ENCODE measurements at places on chromosomes 5 and 9.

GRCh38 chr9:129142138-129142935 is 31.1 kb downstream of the PTPA start:
- no peak for DNase-seq

DNA sequence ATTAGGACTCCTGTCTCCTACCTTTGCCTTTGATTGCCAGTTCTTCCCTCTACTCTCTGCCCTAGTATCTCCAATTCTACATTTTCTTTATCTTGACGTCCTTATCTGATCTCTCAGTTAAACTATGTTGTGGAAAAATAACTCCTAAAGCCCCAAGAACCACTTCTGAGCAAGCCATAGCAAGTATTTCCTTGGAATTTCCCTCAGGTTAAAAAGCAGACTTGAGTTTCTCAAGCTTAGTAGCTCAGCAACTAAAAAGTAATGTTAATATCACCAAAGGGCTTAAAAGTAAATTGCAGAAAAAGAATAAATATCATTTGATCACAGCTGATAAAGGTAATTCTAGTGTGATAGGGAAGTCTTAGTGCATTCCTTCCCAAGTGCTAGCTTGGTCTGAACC is 13.2 kb upstream of the HSPB3 start:
- no peak for DNase-seq

DNA sequence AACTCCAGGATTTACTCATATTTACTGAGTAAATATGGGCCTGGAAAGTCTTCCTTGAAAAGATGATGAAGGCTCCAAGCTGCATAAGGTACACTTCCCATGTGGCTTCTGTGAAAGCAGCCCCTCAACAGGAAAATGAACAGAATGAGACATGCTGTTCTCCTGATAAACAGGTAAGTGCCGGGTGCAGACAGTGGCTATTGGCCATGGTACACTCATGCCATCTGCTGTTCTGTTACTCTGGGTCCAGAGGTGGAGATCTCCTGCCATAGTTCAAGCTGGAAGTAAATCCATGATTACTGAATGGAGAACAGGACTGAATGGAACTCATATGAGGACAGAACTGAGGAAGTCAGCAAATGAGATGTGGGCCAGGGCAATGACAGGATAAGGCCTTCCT is 103.6 kb downstream of the SLIT3 start:
- no peak for DNase-seq

DNA sequence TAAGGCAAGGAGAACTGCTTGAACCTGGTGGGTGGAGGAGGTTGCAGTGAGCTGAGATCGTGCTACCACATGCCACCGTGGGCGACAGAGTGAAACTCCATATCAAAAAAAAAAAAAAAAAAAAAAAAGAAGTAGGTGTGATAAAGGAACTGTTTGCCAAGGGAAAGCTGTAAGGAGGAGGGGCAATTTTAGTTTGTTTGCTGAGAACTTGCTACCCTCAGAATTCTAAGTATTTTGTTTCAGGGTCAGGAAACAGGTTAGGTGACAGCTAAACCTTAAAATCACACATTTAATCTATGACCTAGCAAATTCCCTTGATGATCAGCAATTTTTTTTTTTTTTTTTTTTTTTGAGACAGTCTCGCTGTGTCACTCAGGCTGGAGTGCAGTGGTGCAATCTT is 7.2 kb upstream of the ARRDC3 start:
- DNase-seq = no peak

DNA sequence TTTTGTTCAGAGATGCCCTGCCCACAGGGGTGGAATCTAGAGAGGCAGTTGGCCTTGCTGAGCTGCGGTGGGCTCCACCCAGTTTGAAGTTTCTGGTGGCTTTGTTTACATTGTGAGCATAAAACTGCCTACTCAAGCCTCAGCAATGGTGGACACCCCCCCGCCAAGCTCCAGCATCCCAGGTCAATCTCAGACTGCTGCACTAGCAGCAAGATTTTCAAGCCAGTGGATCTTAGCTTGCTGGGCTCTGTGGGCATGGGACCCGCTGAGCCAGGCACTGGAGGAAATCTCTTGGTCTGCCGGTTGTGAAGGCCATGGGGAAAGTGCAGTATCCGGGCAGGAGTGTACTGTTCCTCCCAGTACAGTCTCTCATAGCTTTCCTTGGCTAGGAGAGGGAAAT is 55.5 kb downstream of the MINAR2 start:
- DNase-seq = no peak

DNA sequence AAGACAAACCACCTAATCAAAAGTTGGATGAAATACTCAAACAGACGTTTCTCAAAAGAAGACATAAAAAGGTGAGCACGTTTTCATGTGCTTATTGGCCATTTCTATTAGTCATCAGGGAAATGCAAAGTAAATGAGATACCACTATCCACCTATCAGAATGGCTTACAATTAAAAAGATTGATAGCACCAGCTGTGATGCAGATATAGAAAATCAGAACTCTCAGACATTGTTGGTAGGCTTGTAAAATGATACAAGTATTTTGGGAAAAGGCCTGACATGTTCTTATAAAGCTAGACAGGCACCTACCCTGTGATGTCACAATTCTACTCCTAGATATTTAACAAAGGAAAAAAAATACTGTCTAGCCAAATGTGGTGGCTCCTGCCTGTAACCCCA is 44.0 kb upstream of the SLC30A5 start:
- DNase-seq = no peak

DNA sequence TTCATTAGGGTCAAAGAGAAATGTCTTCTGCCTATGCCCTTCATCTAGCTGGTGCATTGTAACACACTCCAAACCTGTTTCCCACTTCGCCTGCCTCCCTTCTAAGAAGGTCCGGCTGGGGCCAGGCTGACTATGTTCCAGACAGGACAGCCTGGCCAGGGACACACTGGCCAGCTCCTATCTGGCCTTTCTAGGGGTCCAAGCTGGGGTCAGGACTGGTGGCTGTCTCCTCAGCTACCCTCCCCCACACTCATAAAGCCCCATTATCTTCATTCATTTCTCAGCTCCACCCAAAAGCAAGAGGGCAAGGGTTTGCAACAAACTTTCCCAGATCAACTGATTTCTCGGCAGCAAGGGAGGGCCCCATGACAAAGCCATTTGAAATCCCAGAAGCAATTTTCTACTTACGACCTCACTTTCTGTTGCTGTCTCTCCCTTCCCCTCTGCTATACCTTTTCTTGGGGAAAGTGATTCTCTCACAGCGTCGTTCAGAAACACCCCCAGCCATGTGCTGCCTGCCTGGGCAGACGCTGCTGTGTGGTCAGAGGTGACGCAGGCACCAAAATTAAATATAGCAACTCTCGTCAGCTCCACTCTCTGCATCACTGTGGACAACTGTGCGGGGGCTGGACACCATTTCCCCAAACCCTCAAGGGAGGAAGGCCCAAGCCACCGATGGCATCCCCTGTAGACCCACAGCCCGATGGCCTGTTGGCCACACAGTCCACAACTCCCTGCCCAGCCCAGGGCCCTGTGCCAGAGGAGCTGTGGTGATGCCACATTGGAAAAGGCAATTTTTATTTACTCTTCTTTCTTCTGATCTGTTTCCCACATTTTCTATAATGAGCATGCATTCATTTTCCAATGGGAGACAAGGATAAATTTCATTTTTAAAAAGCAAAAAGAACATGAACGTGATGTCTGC is 6.1 kb downstream of the IL13 start:
- DNase-seq = no peak

- no peak for DNase-seq
These were observed 136.0 kb downstream of the SCAMP1 start for GRCh38 chr5:78496373-78496772.

GRCh38 chr5:179258922-179259730 is 86.1 kb downstream of the ADAMTS2 start:
- no peak for DNase-seq

GRCh38 chr5:169097374-169098326 is 203.3 kb downstream of the SLIT3 start:
- no peak for DNase-seq

DNA sequence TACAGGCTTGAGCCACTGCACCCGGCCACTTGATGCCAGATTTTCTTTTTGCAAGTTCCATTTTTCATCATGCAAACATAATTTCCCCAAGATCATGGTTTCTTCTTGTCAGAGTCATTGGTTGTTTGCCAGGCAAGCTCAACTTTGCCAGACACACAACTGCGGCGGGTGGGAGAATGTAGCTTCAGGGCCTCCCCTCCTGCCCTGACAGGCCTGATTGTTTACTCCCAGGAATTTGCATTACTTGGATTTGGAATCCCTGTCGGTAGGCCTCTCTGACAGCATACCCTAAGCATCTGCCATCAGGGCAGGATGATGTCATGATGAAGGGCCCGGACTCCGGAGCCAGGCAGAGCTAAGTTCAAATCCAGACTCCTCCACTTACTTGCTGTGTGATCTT is 15.1 kb downstream of the RPS14 start:
- no peak for DNase-seq

- no peak for DNase-seq
These were observed 44.6 kb downstream of the CXXC5 start for GRCh38 chr5:139692679-139693308.

DNA sequence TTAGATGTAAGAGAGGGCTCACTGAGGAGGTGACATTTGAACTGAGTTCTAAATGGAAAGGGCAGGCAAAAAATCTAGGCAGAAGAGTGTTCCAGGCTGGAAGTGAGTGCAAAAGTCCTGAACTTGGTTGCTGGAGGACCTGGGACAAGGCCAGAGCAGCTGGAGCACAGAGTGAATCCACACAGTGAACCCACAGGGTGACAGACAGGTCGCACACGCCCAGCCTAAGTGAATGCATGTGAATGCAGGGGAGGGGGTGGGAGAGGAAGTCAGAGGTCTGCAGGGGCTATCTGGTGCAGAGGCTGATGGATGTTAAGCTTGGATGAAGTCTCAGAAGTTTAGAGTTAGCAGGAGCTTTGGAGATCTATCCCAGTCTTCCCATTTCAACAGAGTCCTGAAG is 556 bp upstream of the TTF1 start:
- DNase-seq = no peak

- DNase-seq = no peak
These were observed 61.6 kb upstream of the SPTLC1 start for GRCh38 chr9:92176800-92177185.

GRCh38 chr5:17046320-17046719 is 110.2 kb upstream of the MYO10 start:
- no peak for DNase-seq

Data from stimulated activated naive CD4-positive, alpha-beta T cell (primary cell).